ENCODE measurements at places on chromosomes 7 and 10.

DNA sequence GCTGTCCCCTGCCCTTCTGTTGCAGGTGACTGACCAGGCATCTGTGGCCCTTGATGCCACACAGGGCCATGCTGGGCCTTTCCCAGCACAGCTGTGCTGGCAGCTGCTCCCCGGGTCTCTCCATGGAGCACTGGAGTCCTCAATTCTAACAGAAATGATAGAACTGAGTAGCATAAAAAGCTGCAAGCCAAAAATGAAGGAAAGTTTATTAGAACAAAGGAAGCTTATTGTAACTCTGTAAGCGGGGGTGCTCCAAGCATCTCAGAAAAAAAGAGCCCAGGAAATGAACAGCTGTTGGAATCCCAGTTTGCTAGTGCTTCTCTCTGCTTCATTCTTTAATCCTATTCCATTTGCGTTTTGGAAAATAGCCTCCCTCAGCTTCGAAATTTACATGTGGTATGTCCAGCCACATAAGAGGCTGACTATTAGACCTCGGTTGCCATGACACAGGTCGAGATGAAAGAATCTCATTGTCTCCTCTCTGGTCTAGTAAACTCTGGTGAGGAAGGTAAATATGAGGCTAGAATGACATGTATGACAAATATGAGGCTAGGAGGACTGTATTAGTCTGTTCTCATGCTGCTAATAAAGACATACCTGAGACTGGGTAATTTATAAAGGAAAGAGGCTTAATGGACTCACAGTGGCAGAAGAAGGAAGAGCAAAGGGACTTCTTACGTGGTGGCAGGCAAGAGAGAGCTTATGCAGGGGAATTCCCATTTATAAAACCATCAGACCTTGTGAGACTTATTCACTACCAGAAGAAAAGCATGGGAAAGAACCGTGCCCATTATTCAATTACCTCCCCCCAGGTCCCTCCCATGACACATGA lies 23.7 kb downstream of the EPDR1 start:
- DNase-seq: peak; percentile 46

- no peak for DNase-seq
Measured at GRCh38 chr10:48976196-48976595, 36.6 kb upstream of the LRRC18 start.

DNA sequence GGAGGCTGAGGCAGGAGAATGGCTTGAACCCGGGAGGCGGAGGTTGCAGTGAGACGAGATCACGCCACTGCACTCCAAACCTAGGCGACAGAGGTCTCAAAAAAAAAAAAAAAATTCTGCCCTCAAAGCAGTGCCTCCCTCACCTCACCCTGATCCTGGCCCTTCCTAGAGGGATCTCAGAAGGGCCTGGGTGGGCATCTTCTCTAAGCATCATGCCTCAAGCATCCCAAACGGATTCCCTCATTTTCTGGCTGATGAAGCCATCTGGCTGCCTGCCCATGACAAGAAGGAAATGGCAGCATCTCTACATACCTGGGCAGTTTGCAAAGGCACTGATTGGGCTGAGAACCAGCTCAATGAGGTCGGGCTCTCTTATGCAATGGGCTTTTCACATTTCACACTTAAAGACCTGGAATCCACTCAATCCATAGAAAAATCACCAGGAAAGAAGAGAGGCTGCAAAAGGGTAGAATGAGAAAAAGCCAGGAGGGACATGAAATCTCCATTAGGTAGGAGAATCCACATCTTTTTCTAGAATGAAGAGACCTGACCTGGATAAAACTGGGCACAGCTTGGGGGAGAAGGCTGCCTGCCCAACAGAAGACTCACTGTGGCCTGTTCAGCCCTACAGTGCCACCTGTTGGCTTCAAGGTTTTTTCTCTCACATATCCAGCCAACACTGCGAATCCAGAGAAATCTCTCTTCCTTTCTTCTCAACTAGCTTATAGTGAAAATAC lies 48.1 kb downstream of the PDLIM1 start:
- DNase-seq: peak; percentile 73

DNA sequence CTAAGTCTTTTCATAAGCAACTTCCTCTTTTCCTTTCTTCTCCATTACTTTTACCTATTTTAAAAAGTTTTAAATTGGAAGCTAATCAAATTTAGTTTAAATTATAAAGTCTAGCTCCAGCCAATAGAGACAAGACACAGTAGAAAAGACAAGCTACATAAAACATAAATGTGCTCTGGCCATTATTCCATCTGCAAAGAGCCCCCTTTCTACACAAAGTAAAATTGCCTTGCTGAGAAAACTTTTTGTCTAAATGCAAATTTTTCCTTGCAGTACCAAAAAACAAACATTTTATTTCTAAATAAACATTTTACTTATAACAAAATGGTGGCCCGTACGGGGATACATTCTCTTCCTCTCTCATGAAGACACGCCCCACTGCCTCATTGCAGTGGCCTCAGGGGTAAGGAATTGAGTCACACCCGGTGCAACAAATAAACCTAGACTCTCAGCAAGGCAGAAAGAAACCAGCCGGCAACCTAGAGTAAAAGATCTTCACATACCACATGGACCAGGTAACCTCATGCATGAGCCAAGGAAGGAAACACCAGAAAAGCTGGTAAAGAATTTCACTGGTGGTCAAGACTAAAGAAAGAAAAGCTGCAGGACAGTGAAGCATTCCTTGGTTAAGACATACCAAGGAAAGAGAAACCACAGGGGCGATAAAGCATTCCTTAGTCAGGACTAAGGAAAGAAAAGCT lies 71.6 kb upstream of the ZNF746 start:
- DNase-seq: no peak

DNA sequence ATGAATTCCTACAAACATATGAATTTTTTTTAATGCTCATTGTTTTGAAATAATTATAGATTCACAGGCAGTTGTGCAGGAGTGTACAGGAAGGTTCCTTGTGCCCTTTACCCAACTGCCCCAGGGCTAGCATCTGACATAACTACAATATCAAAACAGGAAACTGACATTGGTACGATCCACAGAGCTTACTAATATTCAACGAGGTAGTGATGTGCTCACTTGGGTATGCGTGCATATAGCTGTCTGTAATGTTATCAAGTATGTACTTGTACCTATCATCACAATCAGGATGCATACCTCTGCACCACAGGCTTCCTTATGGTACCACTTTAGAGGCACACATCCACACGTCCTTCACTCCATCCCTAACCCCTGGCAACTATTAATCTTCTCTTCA lies 68.3 kb downstream of the BMS1 start:
- no peak for DNase-seq

DNA sequence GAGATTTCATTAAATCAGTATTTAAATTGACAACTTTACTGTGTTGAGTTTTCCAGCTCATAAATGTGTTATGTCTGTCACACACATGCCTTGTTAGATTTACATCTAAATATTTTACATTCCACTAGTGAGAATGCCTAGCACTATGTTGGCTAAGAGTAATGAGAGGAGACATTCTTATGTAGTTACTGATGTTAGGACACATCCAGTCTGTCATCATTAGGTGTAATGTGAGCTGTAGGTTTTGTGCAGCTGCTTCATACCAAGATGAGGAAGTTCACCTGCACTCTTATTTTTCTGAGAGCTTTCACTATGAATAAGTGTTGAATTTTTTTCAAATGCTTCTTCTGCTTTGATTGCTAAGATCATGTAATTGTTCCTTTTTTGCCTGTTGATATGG lies 218.0 kb upstream of the IGFBP3 start:
- DNase-seq: peak; percentile 29

DNA sequence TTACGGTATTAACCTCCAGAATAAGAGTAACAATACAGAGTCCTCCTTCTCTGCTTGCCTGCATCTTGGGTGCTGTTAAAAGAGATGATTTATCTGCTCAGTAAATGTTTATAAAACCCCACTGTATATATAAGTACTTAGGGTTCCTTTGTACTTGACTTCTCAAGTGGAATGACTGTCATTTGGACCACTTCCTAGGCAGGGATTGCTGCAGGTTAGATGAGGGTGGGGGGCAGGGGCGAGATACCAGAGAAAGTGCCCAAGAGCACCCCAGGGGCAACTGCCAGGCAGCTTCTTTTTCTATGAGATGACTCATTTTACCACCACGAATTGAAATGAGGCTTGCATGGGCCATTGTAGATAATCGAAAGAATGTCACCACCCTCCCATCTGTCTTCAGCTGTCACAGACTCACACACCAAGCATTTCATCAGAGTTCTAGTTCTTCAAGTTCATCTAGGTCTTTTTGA lies 421.9 kb upstream of the GALNT17 start:
- peak; percentile 50 for DNase-seq

- no peak for DNase-seq
Measured at GRCh38 chr10:178723-179122, 43.5 kb downstream of the ZMYND11 start.

DNA sequence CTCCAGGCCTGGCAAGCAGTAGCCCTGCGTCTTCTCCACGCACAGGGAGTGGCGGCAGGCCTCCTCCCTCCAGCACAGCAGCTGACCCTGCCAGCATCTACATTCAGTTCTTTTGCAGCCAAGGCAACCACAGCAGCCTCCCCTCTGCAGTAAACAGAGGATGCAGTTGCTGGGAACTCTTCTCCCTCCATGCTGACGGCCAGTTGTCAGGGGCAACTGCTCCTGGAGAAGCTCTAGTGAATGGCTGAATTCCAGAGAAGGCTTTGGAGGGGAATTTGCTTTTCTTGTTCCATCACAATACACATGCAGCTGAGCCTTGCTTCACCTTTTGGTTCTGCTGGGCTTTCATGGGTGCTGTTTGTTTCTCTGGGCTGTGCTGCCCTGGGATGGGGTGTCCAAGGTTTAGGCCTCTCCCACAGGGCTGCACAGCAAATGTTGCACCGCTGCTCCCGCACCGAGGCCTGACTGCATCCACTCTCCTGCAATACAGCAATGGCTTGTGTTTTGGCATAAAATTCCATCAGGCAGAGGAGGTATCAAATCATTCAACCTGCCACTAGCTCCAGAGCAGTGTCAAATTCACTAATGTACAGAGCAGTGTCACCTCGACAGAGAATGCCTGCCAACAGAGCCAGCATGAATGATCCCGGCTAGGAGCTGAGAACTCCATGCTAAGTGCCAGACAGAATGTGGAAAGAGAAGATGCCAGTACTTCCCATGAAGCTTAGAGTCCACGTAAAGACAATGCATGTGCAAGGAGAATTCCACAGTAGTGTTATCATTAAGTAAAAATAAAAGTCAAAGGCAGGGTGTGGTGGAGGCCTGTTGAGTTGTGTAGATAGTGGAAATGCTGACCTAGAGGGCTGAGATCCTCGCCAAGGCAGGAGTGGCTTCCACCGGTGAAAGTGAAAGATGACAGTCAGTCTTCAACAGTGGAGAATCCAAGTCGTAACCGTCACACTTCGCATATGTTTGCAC lies 399.6 kb downstream of the DPP6 start:
- peak; percentile 65 for DNase-seq

DNA sequence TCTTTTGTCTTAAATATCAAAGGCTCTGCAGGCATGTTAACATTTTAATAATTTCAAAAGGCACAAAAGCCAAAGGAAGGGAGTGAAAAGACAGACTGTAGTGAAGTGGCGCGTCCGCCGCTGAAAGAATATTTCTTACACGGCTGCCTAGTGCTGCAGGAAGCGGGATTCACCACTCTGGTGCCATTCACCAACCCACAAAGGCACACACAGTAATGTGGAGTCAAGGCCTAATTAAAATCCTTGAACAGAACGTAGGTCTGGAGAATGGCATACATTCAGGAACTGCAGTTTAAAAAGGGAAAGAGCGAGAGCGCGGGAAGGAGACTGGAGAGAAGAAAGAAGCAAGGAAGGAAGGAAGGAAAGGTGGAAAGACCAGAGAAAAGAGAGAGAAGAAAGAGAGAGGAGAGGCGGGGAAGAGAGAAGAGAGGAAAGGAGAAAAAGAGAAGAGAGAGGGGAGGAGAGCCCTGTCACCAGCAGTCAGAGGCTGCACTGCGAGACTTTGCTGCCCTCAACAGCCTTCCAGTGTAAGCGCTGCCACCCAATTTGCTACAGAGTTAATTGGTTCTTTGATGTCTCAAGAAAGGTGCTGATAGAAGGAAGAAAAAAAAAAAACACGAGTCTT lies 554.0 kb downstream of the MDFIC start:
- peak; percentile 78 for DNase-seq

GRCh38 chr7:26688388-26688787 lies 176.0 kb downstream of the SKAP2 start:
- DNase-seq: no peak

DNA sequence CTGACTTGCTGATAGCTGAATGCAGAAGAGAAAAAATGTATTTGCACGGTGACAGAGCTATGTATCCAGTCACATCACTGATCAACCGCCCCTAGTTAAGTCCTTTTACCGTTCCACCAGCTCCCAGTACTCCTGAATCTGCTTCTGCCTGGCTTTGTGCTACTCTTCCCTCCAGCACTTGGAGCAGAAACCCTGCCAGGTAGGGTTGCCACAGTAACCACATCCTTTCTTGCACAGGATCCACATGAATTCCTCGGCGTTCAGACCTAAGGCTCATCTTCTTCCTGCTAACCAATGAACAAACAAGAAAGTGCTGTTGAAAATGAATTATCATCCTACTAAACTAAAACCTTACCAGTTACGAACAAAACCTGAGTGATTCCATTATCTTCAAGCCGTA lies 52.0 kb upstream of the KCTD7 start:
- no peak for DNase-seq

DNA sequence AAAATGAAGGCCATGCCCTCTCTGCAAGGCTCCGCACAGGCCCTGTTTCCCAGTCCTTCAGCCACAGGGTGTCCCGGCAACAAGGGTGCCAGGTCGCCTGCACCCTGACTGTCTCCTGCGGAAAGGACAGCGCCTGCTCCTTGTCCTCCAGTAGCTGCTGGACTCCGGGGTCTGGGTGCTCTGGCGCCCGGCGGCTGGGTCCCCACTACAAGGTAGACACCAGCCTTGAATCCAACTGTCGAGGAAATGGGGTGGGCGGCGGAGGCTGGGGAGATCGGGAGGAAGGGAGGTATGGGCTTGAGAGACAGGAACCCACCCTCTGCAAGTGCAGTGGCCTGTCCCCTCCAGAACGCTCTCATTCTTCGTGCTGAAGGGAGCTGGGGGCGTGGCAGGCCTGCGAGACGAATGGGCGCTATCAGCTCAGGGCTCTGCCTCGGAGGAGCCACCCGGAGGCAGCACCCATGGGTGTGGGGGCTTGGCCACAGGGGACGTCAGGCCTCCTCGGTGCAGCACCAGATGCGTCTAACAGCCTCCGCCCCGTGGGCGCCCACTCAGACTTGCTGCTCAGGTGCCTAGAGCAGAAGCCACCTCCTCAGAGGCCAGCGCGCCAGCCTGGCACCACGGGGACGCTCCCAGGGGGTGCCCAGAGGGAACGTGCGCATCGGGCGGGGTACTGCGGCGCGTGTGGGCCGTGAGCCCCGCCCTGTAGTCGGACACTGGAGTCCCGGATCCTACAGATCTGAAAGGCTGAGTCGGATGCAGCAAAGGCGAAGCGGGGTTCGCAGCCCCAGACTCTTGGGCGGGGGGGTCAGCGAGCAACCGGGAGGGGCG lies 15.6 kb downstream of the ADAM8 start:
- peak; percentile 75 for DNase-seq

DNA sequence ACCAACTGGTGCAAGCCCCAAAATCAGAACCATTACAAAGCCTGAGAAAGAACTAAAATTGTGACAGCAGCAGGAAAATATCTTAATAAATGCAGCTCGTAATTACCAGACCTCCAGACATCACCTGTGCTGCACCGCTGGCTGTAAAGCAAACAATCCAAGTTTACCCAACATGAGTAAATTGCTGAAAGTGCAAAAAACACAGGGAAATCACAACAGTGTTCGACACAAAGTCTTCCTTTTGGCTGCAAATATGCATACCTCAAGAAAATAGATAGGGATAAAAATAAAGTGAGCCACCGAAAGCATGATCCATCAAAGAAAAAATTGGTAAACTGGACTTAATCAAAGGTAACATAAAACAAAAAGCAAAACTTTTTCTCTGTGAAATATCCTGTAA lies 101.7 kb downstream of the SLC16A9 start:
- DNase-seq: no peak
